ENCODE measurements at places on chromosomes 16 and 17.
A peak's percentile ranks its signal among the peaks of the same experiment; 100 is the strongest.

DNA sequence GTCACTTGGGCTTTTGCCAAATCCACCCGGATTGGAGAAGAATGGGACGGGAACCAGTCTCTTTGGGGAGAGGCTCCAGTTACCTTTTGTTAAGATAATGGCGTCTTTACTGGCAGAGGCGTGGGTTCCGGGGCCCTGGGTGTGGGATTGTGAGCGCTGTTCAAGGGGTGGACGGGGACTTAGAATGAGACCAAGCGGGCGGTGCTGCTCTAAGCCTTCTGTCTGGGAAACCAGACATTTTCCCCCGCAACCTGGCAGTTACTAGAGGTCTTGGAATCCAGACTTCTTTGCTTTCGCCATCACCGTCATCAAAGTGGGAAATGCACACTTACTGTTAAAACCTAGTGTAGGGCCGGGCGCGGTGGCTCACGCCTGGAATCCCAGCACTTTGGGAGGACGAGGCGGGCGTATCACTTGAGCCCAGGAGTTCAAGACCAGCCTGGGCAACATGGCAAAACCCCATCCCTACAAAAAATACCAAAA lies 706 bp downstream of the TEN1 start:
- DNase-seq: no peak

GRCh38 chr16:17591655-17592405 lies 121.1 kb upstream of the XYLT1 start:
- DNase-seq: no peak

- DNase-seq: no peak
Observed at GRCh38 chr17:27793168-27793905, 7.0 kb downstream of the NOS2 start.

DNA sequence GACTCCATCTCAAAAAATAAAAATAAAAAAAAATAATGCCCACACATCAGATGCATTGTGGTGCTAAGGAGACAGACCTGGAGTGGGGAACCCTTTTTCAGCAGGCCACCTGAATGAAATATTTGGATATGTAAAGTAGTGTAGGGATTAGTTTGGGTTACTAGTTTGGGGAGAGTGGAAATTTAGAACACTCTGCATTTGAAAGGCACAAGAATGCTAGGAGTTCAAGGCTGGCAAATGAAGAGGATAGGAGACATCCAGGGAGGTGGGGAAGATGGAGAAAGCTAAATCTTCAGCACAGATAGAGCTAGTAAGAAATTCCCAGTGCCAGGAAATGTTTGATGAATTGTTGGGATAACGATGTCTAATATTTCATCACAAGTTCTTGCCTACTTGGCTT lies 298.3 kb upstream of the ERCC4 start:
- DNase-seq: no peak

DNA sequence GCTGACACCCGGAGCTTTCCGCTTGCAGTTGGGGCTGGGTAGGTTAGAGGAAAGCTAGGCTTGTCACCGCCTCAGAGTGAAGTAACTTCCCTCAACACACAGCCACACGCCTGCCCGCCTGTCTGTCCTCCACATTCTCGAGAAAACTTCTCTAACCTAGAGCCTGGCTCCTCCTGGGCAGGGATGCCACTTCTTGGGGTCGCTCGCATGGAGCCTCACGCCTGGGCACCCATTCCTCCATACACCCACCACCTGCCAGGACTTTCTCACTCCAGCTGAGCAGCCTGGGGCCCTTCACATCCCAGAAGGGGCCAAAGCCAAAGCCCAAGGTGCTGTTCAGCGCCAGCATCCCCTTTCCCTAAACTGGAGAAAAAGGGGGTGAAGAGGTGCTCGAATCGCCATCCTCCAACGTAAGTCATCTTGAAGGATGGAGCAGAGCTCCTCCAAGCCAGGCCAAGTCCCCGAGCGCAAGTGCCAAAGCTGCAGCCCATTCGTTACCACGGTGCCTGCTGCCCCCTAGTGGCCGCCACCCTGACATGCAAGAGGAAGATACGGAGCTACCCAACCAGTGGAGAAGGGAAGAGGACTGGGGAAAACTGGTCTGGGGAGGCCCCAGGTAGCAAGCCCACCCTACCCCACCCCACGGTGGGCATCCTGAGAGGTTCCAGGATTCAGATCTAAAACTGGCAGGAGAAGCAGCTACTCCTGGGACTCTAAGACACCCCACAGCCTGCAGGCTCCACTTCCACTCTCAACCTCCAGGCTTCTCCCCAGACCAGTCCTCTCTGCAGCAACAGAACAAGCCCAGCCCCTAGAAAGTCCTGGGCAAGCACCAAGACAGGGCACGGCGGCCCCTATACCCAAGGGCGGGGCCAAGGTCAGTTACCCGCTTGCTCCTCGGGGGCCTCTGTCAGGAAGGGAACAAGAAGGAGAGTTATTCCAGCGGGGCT lies 63.1 kb downstream of the MYO18A start:
- DNase-seq: peak; percentile 60

DNA sequence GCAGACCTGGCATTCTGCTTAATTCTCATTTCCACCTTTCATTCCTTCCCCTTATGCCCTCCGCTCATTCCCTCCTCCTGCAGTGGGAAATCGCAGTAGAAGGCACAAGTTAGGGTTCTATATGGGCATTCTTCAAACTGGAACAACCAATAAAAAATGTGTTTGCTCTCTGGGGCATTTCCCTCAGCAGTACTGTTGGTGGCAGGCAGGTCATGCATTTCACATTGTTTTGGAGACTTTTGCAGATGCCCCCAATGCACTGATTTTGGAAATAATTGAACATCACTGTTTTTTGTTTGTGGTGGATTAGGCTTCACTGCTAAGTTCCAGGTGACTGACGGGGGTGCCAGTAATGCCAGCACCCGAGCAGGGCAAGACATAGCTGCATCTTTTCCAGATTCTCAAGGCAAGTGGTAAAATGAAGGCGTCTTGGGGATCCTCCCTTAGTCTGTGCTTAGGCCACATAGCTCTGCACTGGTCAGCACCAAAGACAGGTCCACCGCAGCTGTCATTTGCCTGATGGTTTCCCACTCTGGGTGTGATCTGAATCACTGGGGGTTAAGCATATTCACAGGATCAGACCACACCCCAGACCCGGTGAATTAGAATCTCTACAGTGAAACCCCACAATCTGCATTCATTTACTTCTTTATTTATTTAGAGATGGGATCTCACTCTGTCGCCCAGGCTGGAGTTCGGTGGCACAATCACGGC lies 304.5 kb downstream of the CPPED1 start:
- no peak for DNase-seq

DNA sequence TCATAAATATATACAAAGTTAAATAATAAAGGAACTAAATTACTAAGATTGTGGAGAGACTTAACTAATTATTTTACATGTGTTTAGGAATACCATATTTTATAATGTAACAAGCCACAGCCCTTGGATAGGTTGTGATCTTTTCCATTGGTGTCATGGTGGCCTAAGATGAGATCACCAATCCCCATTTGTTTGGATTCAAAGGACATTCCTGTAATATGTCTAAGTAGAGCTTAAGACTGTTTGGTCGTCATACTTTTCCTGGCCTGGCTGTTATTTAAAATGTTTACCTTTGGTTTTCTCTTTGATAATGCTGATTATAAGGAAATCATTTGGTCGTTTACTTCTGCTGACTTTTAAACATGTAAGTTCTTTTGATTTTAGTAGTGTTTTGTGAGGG lies 118.1 kb downstream of the NLK start:
- no peak for DNase-seq

GRCh38 chr17:81928544-81929252 lies 1.2 kb upstream of the MAFG start:
- no peak for DNase-seq

GRCh38 chr16:27341971-27342370 lies 28.2 kb downstream of the IL4R start:
- no peak for DNase-seq

DNA sequence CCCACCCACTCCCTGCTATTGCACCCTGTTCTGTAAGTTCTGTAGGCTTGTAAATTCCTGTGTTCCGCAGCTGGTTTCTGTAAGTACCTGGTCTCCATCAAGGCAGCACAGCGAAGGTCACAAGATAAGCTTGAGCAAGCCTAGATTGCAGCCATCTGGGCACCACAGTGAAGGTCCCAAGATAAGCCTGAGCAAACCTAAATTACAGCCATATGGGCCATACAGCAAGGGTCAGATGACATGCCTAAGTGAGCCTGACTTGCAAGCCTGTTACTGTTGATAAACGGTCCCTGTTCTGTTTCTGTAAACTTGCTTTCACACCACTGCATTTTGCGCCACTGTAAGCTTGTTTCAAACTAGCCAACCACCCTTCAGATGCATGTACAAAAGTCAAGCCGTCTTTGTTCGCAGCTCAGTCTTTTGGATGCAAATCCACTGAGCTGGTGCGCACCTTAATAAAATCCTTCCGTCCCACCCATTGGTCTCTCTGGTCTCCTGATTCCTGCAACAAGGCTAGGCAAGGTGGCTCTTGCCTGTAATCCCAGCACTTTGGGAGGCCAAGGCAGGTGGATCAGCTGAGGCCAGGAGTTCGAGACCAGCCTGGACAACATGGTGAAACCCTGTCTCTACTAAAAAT lies 42.6 kb upstream of the ATF7IP2 start:
- no peak for DNase-seq

- DNase-seq: no peak
Observed at GRCh38 chr17:39867880-39868553, at the start of gene ZPBP2. Gene ZPBP2, plus strand, starts transcription at chr17:39868202. Its CDS starts 153 bp downstream, at chr17:39868355.

DNA sequence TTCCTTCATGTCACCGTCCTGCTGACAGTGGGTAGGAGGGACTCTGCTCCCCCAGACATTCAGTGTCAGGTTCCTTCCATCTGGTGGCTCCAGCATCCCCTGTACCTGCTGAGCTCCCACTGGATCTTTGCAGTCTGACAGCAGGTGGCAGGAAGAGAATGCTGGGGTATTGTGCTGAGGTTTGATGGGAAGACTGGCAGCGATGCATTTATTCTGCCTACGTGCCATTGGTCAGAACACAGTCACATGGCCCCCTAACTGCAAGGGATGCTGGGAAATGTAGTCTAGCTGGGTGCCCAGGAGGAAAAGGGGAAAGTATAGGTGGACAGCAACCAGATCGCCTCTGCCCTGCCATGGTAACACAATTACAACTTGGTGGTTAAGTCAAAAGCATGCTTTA lies 44.4 kb downstream of the IRX3 start:
- DNase-seq: no peak

GRCh38 chr17:58534901-58535421 lies 20.5 kb upstream of the MTMR4 start:
- DNase-seq: no peak

- peak; percentile 35 for DNase-seq
Observed at GRCh38 chr17:32103476-32104113, 38.7 kb upstream of the RHOT1 start.

- DNase-seq: no peak
Observed at GRCh38 chr16:57781741-57782606, 20.3 kb downstream of the KIFC3 start.

DNA sequence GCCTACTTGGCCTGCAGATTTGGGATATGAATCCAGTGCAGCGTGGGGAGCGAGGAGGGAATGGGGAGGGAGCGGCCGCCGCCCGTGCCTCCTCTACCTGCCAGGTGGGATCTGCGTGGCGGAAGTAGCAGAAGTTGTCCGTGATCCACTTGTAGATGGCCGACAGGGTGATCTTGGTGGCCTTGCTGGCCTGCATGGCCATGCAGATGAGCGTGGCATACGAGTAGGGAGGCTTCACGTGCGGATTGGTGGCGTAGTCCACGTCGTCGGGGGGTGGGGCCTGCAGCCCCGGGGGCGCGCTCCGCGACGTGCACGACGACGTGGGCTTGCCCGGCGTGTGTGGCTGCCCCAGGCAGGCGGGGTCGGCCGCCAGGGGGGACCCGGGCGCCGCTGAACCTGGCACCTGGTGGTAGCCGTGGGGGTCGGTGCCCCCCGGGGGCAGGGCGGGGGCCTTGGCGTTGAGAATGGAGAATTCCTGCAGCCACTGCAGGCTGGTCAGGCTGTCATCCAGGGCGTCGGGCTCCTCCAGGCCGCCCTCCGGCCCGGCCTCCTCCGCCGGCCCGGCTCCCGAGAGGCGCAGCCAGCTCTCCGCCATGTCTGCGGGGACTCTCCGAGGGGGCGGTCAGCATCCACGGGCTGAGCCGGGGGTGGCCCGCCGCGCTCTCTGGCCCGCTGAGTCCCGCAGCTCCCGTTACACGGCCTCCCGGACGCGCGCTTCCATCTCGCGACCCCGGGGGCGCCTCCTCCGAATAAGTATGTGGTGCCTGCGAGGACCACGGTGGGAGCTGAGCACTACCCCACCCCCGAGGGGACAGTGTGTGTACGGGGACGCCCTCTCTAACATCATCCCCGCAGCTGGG lies 1.0 kb downstream of the FOXJ1 start:
- no peak for DNase-seq

- no peak for DNase-seq
Observed at GRCh38 chr17:8611619-8612298, 18.8 kb downstream of the MYH10 start.

DNA sequence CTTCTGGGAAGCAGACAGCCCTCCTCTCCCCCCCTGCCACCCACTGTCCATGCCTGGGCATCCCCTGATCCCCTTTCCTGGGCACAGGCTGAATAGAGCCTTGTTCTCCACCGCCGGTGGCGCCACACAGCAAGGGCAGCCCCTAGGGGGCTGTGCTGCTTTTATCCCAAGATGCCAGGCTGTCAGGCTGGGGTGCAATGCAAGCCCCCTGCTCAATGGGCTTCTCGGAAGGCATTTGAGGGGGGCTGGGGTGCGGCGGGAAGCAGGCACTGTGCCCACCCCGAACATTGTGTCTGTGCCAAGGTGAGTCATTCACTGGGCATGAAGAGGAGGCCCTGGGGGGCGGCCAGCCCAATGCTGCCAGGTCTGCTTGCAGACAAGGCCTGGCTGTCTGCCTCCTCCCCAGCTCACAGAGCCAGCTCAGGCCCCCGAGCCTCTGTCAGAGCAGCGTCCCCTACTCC lies 1.5 kb upstream of the GFAP start:
- DNase-seq: peak; percentile 57

DNA sequence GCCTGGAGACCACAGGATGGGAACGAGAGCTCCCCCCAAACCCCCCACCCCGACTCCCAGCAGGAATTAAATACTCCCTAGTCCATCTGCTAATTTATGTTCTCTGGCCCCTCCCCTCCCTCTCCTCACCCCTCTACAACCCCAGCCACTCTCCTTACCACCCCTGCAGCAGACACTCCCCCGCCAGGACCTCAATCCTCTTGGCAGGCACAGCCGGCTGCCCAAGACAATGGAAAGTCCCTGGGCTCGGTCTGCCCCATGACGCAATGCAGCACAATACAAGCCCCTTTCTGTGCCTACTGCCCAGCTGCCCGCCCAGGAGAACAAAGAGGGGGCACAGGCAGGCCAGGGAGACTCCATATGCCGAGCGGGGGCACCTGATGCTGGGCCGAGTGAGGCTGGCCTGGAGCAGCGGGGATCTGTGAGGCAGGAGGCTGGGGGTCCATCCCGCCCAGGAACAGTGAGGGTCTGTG lies 30.3 kb upstream of the CDC42EP4 start:
- peak; percentile 83 for DNase-seq

GRCh38 chr17:30363715-30364202 lies 15.0 kb upstream of the CPD start:
- no peak for DNase-seq

- DNase-seq: no peak
Observed at GRCh38 chr17:66326476-66327047, 24.1 kb downstream of the PRKCA start.

GRCh38 chr17:3683054-3683511 lies 12.9 kb downstream of the P2RX5 start:
- no peak for DNase-seq

Data from amygdala (tissue), 56 donors.